LoVo (cell line): ENCODE measurements at places on chromosomes 5 and 9.
A peak's percentile ranks its signal among the peaks of the same experiment; 100 is the strongest.

DNA sequence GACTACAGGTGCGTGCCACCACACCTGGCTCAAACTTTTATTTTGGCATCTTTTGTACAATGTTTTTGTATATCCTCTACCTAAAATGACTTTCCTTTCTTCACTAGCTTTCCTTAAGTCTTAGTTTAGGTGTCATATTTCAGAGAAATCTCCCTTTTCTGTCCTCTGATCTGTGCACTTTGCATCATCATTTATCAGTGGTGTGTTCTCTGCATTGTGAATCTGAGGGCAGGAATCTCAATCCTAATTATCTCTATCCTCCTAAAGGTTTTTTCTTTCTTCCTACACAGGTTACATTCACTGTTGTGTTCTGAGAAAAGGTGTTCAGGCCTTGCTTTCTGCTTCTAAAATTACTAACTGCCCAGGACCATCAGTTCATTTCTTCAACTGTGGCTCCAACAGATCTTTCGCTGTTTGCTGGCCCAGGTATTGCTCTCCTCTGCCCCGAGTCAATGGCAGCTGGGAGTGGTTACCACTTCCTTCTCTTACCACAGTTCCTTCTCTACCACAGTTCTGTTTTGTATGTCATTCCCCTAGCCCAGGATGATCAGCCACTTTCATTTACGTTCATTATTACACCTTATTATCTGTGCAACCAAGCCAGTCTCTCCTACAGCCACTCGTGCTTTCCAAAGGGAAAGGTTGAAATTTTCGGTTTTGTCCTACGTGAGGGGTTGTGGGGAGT lies 14.0 kb downstream of the TGFBR1 start:
- no peak for DNase-seq

GRCh38 chr5:163951069-163951468 lies 445.6 kb downstream of the MAT2B start:
- no peak for DNase-seq

DNA sequence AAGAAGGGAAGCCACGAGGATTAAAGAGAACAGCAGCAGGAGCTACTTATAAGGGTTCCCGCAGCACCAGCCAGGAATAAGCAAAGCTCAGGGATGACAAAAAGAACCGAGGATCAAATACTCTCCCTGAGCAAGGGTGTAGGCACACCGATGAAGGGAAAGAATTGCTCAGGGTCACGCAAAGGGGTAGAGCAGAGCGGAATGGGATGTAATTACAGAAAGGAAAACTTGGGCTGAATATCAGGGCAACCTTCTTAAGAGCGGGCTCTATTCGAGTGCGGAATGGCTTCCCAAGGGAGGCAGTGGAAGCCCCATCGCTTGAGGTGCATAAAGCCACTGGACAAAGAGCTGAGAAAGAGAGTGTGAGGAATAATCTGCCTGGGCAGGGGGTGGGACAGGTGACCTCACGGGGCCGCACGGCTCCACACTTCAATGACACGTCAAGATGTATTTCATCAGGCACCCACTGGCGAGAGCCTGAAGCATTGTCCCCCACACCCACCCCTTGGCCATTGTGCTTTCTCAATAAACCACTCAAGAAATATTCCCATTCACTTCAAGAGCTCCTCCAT lies 162.2 kb downstream of the EBF1 start:
- no peak for DNase-seq

DNA sequence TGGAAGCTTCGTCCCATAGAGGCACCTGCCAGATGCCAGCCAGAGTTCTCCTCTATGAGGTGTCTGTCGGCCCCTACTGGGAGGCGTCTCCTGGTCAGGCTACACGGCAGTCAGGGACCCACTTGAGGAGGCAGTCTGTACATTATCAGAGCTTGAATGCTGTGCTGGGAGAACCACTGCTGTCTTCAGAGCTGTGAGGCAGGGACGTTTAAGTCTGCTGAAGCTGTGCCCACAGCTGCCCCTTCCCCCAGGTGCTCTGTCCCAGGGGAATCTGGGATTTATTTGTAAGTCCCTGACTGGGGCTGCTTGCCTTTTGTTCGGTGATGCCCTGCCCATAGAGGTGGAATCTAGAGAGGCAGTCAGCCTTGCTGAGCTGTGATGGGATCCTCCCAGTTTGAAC lies 70.8 kb downstream of the NDUFS4 start:
- no peak for DNase-seq

GRCh38 chr5:124692324-124692723 lies 54.1 kb downstream of the ZNF608 start:
- no peak for DNase-seq

GRCh38 chr5:172999974-173000373 lies 16.4 kb downstream of the ATP6V0E1 start:
- no peak for DNase-seq

- no peak for DNase-seq
Measured at GRCh38 chr5:4188704-4189103, 593.1 kb downstream of the IRX1 start.

GRCh38 chr5:95471487-95471886 lies 80.3 kb downstream of the FAM81B start:
- no peak for DNase-seq

GRCh38 chr5:152560512-152561137 lies 155.5 kb upstream of the NMUR2 start:
- peak; percentile 37 for DNase-seq

DNA sequence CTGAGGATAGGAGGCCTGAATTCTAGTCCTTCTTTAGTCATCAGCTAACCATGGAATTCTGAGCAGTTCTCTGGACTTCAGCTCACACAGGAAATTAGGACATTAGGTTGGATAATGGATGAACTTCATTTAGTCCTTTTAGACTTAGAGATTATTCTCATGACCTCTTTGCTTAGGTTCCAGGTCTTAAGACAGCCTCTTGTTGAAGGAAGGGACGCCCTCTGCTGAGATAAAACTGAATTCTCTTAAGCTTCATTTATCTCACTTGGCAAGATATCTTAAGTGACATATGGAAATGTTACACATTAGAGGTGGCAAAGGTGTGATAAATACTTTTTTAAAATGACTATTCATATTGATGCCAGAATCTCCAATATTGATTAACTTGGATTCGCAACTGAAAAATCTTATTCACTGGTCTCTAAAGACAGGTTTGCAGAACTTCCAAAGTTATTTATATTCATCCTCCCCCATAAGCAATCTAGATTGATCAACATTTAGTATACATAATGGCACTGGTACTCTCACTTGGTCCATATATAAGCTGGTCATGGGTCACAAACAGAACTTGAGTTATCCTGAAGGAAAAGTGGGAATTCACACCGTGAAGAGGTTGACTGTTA lies 16.9 kb upstream of the ZNF366 start:
- DNase-seq = peak; percentile 70

DNA sequence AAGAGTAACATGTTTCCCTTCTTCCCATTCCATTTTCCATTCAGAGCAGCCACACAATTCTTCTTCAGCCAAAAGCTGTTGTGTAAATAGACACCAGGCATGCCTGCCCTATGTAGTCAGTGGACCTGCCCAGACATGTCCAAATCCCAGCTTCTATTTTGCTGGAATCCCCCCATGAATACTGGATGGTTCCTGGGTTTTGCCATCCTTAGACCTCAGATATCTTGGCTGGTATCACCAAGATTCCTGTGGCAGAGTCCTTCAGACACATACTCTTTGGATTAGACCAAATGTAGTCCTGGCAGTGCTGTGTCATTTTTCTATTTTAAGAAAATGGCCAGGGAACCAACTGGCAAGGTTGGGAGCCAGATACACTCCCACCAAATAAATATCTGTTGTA lies 10.3 kb downstream of the FST start:
- peak; percentile 37 for DNase-seq

DNA sequence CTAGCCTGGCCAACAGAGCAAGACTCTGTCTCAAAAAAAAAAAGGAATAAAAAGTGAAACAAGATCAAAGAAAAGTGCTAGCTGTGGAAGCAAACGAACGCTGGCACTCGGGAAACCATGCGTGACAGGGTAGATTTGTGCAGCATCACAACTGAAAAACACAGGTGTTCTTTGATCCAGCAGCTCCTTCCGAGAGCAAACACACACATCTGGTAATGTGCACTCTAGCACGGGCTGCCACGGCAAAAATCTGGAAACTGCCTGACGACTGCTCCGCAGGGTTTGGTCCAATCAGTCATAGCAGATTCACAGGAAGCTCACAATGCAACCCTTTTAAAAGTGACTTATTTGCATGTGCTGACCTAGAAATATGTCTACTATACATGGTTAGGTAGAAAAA lies 80.0 kb downstream of the SYK start:
- DNase-seq = no peak

GRCh38 chr9:116204252-116204882 lies 50.8 kb downstream of the PAPPA start:
- DNase-seq = no peak

DNA sequence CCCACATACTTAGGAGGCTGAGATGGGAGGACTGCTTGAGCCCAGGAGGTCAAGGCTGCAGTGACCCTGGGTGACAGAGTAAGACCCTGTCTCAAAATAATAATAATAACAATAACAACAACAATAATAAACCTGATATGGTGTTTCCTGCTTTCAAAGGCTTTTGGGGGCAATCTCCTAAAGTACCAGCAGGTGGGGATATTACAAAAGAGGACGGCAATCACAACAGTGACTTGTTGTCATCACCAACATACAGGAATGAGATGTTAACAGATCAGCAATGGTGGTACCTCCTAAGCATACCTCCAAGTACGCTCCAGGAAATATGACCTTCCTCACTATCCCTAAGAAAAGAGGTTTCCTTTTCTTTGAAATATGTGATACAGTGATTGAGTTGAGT lies 91.1 kb upstream of the RNF180 start:
- peak; percentile 26 for DNase-seq

GRCh38 chr5:2302169-2302568 lies 419.4 kb upstream of the IRX4 start:
- no peak for DNase-seq

DNA sequence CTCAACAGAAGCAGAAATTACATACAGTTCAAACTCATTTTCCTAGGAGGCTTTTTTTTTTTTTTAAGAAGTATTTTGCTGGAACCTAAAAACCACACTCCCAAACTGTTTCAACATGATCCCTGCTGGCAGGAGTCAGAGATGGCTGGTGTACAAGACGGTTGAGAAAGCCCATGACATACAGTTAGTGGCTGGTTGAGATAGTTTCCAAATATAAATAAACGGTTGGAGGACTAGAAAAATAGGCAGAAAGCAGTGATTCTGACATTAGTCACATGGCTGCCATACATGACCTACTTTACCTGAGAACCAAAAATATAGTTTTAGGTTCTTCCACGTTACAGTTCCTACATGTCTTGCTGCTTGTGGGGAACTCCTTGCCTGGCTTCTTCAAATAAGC lies 31.7 kb upstream of the BASP1 start:
- no peak for DNase-seq

DNA sequence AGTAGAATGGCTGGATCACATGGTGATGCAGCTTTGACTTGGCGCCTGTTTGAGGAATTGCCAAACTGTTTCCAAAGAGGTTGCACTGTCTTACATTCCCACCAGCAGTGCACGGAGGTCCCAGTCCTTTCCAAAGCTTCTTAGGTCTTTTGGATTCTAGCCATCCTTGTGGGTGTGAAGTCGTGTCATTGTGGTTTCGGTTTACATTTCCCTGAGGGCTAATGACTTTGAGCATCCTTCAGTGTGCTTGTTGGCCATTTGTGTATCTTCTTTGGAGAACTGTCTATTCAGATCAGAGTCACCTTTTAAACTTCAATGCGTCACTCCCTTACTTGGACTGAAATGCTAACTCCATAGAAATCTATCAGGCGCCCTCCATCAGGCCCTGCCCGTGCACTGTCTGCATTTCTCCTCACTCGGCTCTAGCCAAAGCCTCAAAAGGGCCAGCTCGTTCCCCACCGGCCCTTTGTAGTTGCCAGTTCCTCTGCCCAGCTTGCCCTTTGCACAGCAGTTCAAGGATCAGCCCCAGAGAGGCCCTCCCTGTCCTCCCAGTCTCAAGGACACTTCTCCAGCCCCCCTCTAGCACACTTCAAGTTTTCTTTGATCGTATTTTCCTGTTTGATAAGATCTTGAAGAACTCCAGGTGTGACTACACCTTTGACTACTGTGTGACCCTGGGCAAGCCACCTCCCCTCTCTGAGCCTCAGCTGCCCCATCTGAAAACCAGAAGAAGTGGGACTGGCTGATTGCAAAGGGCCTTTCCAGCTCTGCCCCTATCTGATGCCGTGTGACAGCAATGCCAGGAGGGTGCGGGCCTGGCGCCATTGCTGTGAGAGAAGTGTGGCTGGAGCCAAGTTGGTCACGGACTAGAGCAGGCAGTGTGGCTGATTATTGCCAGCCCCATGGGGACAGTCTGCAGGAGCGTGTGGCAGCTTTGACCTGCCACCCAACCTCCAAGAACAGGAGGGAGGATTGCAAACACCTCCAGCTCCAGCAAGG lies 5.6 kb downstream of the HRH2 start:
- no peak for DNase-seq

DNA sequence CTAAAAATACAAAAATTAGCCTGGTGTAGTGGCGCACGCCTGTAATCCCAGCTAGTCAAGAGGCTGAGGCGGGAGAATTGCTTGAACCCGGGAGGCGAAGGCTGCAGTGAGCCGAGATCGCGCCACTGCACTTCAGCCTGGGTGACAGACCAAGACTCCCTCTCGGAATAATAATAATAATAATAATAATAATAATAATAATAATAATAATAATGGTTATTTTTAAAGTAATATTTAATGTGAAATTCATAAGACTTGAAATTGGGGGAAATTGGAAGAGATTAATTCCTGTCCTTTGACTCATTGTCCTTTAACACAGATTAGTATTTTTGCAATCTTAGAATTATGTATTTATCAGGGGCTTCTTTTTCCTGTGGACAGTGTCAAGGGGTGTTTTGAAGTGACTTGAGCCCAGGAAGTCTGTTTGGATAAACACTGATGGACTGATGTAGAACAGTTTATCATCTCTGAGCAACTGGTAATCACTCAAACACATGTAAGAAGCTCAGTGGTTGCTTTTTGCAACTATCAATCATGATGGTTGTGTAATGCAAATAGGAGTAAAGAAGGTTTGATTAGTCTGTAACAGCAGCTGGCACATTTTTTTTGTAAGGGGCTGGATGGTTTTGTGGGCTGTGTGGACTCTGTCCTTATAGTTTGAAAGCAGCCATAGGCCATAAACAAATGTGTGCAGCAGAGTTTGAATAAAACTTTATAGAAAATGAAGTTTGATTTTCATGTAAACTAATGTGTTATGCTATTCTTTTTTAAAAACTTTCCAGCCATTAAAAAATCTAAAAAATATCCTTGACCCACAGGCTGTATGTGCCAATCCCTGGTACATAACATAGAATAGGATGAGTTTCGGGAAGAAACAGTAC lies 93.5 kb downstream of the F2RL2 start:
- DNase-seq = no peak

- no peak for DNase-seq
Measured at GRCh38 chr5:86030753-86031152, 587.0 kb upstream of the COX7C start.

DNA sequence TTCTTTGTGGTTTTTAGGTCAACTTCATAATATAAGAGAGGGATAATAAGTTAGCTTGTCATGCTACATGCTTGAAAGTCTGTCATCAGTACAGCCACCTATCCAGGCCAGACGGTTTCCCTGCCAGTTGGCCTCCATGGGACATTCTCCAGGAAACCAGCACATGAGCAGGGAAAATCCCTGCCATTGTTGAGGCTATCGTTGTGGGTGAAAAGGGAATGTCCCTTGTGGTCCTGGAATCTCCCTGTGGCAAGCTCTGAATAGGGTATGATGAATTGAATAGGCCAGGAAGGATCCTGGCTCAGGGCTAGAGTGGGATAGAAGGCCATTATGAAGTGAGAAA lies 12.3 kb downstream of the F2RL1 start:
- no peak for DNase-seq
